ENCODE measurements at places on chromosomes 4 and X.

DNA sequence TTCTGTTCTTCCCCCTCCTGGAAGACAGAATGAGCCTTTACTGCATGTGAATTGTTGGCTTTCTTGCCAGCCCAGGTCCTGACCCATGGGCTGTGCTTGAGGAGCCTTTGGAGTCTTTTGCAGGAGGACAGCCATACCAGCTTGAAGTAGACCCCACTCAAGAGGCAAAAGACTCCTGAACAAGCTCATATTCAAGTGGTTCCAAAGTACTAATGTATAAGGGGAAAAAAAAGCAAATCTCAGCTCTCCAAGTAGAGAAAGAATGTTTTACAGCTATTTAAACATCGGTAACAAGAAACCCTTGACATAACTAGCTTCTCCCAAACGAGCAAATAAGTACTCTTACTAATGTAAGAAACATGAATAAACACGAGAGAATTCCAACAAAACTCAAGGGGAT is 174.9 kb upstream of the MXRA5 start:
- no peak for DNase-seq

- DNase-seq, result no peak
Measured at GRCh38 chr4:76175336-76175735, 27.1 kb upstream of the NUP54 start.

GRCh38 chr4:133641191-133641590 is 492.1 kb downstream of the PCDH10 start:
- DNase-seq, result no peak

DNA sequence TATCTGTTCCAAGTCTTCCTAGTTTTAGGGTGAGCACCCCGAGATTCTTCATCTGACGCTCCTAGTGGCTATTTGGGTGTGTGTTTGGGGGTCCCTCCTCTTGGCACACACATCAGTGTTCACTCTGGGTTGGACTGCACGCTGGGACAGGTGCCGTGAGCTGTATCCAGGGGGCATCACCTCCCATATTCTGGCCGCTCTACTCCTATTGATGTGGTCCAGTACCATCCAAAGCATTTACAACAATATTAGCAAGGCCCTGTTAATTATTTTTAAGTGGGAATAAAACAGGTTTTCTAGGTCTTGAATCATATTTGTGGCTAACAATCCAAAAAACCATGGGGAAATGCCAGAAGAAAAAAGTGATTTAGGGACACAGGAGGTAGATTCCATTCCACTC is 26.4 kb downstream of the CYTL1 start:
- no peak for DNase-seq

- DNase-seq, result no peak
Measured at GRCh38 chr4:119268466-119268865, 53.5 kb downstream of the FABP2 start.

DNA sequence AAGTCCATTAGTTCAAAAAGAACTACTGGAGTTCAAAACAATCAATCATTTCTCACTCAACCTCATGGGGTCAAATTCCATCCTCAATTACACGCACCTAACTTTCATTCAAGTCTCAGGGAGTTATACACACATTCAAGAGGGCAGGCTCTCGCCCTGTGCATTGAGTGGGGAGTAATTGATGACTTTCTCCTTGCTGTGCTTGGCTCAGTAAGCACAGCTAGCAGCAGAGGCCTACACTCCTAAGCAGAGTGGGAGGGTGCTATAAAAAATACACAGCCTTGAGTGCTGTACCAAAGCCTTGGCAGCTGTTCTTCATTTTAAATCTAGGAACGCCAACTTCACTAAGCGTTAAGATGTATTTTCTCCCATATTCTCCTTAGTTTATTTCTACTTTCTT is 958.3 kb upstream of the ADGRL3 start:
- DNase-seq, result no peak

- DNase-seq, result peak; percentile 11
Measured at GRCh38 chrX:41688835-41689234, at the start of gene GPR34. Gene GPR34, plus strand, starts transcription at chrX:41688973. Its CDS starts 6,661 bp downstream, at chrX:41695634.

- no peak for DNase-seq
Measured at GRCh38 chrX:9610771-9611392, 146.0 kb downstream of the TBL1X start.

GRCh38 chrX:41452565-41453356 is 5.6 kb downstream of the NYX start:
- DNase-seq, result no peak

- no peak for DNase-seq
Measured at GRCh38 chr4:165563851-165564250, 185.0 kb downstream of the CPE start.

DNA sequence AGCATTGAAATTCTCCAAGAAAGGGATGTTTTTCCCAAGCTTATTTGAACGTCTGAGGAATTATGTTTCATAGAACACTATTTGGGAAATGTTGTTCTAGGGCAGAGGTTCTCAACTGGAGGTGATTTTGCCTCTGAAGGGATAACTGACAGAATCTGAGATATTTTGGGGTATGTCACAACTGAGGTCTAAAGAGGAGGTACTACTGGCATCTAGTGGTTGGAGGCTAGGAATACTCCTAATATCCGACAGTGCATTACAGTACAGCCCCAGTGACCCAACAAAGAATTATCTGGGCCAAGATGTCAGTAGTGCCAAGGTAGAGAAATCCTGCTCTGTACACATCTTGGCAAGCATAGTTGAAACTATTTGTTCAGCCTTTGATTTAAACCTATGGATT is 6.4 kb downstream of the HSPA4L start:
- DNase-seq, result no peak

GRCh38 chr4:1769692-1770091 is 23.4 kb upstream of the FGFR3 start:
- no peak for DNase-seq

- DNase-seq, result no peak
Measured at GRCh38 chr4:183636503-183636902, 22.5 kb downstream of the RWDD4 start.

DNA sequence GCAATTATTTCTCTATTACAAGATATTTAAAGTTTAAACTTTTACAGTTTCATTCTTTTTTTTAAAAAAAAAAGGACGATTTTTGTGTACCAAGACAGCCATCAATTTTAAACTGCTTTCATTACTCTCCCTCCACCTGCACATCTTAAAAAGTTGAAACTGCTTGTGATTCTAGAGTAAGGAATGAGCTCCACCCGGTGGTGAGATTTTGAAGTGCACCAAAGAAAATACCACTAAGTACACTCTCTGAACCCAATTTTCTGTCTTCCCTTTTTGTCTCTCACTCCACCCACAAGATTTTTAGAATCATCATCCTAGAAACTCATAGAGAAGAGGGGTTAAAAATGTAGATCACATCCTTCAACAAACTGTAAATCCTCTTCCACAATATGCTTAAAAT is 91.3 kb upstream of the WDR44 start:
- DNase-seq, result peak; percentile 30

DNA sequence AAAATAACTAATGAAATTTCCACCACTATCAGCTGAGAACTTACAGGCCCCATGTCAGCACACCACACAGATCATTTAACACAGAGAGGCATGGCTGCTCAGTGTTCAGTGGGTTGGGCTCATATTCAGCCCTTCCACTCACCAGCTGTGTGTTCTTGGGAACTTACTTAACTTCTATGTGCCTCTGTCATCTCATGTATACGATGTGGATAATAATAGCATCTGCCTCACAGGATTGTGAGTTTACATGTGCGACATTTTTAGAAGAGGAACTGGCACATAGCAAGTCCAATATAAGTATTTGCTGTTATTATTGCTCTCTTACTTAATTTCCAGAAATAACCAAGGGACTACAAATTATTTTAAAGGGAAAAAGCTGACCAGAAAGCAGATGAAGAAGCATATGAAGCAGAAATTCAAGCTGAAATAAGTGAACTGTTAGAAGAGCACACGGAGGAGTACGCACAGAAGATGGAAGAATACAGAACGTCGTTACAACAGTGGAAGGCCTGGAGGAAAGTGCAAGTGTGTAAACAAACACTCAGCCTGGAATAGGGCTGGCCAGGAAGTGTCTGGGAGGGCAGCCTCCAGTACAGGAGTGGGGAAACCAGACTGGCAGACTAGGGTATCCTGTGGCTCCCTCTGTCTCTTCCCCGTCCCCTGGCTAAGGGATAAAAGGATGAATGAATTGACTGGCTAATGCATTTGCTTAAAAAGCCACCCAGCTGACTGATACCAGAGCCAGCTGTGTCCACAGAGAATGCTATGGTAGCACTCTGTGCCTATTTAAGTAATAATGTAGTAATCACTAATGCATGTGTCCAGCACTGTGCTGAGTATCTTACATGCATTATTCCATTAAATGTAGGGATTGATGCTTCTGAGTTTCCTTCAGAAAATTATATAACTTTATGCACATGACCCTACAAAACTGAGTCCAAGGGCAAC is 67.1 kb downstream of the CC2D2A start:
- DNase-seq, result no peak

DNA sequence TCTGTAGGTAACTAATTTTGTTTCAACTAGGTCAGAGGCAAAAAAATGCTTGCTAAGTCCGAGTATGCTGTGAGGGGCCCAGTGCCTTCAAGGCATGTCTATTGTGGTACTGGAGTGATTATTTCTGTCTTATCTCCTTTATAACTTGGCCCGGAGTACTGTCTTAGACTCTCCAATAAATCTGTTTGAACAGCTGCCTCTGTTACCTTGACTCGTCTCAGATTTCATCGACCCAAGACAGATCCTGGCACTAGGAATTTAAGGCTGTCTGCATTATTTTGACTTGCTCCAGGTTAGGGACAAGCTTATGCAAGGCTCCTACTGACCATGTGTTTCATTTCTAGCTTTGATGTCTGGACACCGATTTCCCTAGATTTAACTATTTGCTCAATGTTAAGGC is 41.1 kb upstream of the NKAP start:
- DNase-seq, result no peak

GRCh38 chr4:137735561-137736104 is 203.3 kb upstream of the PCDH18 start:
- DNase-seq, result no peak

DNA sequence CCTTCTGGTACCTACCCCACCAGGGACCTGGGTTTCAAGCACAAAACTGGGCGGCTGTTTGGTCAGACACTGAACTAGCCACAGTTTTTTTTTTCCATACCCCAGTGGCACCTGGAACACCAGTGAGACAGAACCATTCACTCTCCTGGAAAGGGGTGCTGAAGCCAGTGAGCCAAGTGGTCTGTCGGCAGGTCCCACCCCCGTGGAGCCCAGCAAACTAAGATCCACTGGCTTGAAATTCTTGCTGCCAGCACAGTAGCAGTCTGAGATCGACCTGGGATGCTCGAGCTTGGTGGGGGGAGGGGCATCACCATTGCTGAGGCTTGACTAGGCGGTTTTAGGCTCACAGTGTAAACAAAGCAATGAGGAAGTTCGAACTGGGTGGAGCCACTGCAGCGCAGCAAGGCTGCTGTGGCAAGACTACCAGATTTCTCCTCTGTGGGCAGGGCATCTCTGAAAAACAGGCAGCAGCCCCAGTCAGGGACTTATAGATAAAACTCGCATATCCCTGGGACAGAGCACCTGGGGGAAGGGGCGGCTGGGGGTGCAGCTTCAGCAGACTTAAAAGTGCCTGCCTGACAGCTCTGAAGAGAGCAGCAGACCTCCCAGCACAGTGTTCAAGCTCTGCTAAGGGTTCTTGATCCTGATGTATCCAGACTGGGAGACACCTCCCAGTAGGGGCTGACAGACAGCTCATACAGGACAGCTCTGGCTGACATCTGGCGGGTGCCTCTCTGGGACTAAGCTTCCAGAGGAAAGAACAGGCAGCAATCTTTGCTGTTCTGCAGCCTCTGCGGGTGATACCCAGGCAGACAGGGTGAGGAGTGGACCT is 223.0 kb downstream of the COX18 start:
- no peak for DNase-seq

DNA sequence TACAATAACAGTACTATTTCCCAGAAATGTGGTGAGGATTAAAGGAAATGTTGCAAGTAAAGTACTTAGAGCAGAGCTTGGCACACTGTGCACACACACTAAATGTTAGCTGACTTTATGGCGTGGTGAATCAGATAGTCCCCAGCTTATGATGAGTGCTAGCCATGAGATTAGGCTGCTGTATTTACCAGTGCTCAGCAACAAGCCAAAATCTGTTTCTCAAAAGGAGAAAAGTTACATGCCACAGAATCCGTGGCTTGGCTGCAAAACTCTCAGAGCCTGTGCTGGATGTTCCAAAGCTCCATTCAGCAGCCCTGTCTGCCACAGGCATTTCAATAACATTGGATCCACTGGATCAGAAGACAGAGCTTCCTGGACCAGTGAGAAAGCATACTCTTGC is 12.8 kb upstream of the STBD1 start:
- no peak for DNase-seq

DNA sequence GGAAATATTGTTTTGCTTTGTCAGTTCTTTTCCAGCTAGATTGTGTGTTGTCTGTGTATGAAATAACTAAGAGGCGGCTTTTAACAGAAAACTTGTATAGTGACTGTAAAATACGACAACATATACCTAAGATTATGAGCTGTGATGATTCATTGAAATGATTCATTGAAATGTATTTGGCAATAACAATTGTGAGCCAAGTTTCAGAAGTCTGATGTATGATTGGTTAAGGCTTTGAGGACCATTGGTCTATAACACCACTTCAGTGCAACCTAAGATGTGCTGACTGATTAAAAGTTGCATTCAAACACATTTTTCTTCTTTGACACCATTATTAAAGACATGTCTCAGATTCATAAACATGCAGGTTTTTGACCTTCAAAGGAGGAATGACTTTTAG is 76.6 kb downstream of the PTPN13 start:
- no peak for DNase-seq

DNA sequence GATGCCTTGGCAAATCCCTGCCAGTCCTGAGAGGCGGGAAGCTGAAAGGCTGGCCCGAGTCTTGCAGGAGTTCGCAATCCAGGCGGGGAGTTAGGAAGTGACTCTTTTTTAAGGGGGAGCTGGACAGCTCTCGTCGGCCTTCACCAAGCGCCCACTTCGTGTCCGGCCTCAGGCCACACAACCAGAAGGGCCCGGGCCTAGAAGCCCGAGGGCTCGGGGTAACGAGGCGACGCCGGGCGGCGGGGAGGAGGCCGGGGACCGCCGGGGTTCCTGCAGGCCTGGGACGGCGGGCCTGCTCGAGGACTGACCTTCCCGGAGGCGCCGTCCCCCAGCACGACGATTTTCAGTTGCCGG is 395 bp downstream of the RAB28 start:
- no peak for DNase-seq

GRCh38 chr4:150714462-150715438 is 132.8 kb downstream of the MAB21L2 start:
- no peak for DNase-seq

GRCh38 chrX:9627922-9628321 is 137.7 kb downstream of the GPR143 start:
- DNase-seq, result no peak

GRCh38 chr4:123623611-123624010 is 227.0 kb downstream of the SPRY1 start:
- no peak for DNase-seq

- DNase-seq, result no peak
Measured at GRCh38 chr4:127889903-127890302, 9.2 kb downstream of the PLK4 start.

- DNase-seq, result no peak
Measured at GRCh38 chrX:41822892-41823291, 98.9 kb downstream of the GPR82 start.

GRCh38 chrX:2679534-2680485 is 11.3 kb upstream of the CD99 start:
- DNase-seq, result no peak

GRCh38 chrX:10095698-10096432 is 60.9 kb upstream of the CLCN4 start:
- no peak for DNase-seq

Data from AML-193 (cell line).